ENCODE measurements at places on chromosomes 16 and 17. TPM values are rescaled to one million over a fixed set of nuclear protein-coding genes. Genes with fewer than 3 reads are reported as not detected.

GRCh38 chr16:11319529-11320146, 25.6 kb upstream of the RMI2 start:
- no peak for DNase-seq

GRCh38 chr17:22158364-22158763, 466.0 kb downstream of the KCNJ18 start:
- DNase-seq, result no peak

GRCh38 chr17:65243838-65244625, 106.9 kb downstream of the RGS9 start:
- DNase-seq, result no peak

GRCh38 chr17:64938925-64939474, 19.7 kb upstream of the LRRC37A3 start:
- DNase-seq, result peak; percentile 35

GRCh38 chr17:66647391-66647983, 187.4 kb upstream of the CACNG5 start:
- DNase-seq, result no peak

- no peak for DNase-seq
These were observed 135.2 kb upstream of the ELAC2 start for GRCh38 chr17:13153036-13153435.

DNA sequence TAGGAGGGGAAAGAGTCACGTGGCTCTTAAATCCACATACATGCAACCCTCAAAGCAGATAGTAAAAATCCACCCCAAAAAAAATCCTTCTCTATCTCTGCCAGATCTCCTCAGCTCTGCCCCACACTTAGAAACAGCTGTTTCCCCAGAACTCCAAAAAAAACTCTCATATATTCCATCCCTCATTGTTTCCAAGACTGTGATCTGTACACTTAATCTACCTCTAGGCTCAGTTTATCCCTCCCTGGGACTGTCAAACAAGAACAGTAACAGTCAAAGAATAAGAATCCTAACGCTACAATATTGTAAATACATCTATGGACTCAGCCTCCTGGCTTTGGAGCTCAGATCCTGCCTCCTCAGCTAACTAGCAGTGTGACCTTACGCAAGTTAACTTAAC, 11.6 kb downstream of the CUEDC1 start:
- no peak for DNase-seq

- peak; percentile 90 for DNase-seq
These were observed at the start of gene DNAJA2 for GRCh38 chr16:46973207-46973995. Gene DNAJA2, minus strand, starts transcription at chr16:46973674. Its CDS starts 102 bp downstream, at chr16:46973572.

- no peak for DNase-seq
These were observed 85.9 kb downstream of the SNX29 start for GRCh38 chr16:12062343-12063003.

DNA sequence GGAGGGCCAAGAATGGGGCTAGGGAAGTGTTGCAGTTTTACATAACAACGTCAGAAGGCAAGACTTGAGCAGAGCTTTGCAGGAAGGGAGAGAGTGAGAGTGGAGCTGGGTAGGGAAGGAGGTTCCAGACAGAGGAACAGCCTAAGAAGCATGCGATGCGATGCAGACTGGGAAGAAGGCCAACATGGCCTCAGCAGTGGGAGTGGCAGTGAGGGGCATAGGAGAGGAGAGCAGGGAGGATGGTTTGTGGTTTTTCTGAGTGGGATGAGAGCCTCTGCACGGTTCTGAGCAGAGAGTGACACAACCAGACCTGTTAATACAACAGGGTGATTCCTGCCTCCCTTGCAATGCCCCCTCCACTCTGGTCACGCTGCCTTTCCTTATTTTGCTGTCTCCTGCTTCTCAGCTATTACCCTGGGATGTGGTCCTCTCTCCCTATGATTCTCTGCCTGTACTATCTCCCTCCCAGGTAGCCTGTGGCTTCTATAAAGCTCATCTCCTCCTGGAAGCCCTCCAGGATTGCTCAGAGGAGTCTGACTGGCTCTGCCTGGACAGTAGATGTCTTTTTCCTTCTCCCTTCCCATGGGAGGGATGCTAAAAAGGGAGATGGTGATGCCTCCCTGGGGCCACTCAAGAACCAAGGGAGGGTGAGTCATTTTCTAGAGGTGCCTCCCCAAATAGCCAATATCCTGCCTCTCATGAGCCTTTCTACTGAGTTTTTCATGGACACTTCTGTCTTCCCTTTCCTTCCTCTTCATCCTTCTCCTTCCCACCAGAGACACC, 38.7 kb upstream of the NGFR start:
- DNase-seq, result no peak

DNA sequence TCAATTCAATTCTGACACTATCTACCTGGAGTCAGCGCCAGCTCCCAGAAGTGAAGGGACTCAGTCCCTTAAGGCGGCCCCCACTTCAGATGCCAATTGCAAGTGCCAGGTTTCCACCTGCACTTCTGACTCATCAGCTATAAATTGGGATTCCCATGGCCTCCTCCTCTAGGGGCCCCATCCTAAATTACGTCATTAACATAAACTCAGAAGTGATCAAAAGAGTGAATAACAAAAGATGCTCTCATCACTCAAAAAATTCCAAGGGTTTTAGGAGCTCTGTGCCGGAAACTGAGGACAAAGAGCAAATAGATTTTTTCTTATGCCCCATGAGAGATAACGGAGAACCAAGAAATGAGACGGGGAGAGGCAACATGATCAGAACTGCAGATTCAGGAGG, 148.6 kb upstream of the IRX6 start:
- DNase-seq, result no peak

- no peak for DNase-seq
These were observed 30.4 kb upstream of the SBK1 start for GRCh38 chr16:28261942-28262341.

DNA sequence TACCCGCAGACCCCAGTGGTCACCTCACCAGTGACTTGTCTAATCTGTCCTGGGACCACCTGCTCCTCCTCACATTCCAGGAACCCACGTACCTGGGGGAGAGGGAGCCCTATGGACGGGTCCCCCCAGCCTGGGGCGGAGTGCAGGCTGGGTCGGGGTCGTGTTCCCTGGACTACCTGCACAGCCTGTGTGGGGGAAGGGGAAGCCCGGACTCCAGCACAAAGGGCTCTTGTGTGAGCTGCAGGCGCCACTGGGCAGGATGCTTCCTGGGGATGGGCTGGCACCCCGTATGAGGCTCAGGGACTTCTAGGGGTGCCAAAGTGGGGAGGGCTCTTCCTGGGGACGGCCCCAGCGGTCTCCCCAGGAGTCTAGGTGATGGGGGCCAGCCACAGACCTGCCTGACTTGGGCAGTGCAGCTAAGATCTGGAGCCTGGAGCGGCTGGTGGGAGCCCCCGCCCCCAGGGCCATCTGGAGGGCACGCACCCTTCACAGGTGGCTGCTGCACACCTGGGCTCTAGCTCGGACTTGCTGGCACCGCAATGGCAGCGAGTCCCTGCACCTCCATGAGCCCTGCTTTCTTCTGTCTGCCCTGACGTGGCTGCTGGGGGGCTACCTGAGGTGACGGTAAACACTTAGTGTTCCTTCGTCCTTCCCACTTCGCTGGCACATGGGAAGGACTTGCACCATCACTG, 7.5 kb downstream of the VASN start:
- DNase-seq, result no peak

GRCh38 chr17:71004413-71004812, 835.1 kb downstream of the KCNJ2 start:
- DNase-seq, result no peak

GRCh38 chr16:11738742-11739544, 3.7 kb downstream of the TXNDC11 start:
- no peak for DNase-seq

DNA sequence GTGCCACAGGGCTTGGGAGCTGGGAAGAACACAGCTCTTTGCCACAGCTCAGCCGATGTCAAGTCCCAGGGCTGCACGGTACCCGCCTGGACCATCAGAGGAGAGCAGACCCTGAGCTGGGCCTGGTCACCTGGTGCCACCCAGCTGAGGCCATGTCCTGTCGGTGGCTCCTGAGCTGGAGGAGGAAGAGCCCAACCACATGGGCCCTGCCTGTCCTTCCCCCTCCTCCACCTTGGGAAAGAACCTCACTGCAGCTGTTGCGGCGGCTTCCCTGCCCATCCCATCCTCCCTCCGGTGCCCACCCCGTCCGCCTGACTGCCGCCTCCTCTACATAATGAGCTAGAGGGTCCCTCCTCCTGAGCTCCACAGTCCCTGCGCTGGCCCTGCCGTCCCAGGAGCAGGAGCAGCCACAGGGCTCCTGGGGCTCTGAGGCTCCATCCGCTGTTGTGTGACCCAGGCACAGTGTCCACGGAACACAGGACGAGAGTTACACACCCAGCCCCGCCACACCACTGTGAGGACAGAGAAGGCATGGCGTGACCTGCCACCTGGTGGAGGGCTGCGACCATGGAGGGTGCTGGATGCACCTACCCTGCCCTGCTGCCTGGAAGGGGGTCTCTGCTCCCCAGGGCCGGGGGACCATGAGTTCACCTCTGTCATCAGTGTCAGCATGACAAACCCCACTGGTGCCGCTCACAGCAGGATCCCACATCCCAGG, 21.4 kb upstream of the CHMP6 start:
- DNase-seq, result peak; percentile 33

- DNase-seq, result no peak
These were observed 95.1 kb downstream of the METRNL start for GRCh38 chr17:83174362-83175118.

- DNase-seq, result no peak
These were observed 492.3 kb downstream of the NPIPA7 start for GRCh38 chr16:16871196-16871595.

GRCh38 chr17:35717475-35717874, 14.0 kb upstream of the RASL10B start:
- DNase-seq, result no peak

DNA sequence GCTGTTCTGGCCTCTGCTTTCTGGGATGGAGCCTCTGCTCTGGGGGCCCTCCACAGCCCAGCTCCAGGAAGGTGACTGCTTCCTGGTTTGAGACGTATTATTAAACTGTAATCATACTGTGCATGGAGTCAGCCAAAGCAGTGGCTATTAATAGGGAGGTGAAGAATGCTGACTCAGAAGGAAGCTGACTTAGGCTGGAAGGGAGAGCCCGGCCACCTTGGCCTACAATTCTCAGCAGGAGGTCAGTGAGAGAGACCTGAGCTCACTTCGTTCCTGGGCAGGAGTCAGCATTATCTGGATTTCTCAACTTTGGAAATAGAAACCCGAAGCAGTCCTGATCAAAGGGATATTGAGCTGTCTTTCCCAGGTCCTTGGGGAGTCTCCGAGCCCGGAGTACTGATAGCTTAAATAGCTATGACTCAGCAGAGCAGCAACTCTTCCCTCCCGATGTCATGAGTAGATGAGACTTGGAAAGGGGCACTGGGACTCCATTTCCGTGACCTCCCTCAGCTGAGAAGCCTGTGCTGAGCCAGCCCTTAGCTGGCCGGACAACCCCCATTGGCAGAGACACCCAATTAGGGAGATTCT, 91.8 kb downstream of the YPEL2 start:
- no peak for DNase-seq

GRCh38 chr17:9230346-9230745, 209.0 kb downstream of the NTN1 start:
- DNase-seq, result no peak

GRCh38 chr16:4184038-4184702, 57.7 kb downstream of the SRL start:
- no peak for DNase-seq

DNA sequence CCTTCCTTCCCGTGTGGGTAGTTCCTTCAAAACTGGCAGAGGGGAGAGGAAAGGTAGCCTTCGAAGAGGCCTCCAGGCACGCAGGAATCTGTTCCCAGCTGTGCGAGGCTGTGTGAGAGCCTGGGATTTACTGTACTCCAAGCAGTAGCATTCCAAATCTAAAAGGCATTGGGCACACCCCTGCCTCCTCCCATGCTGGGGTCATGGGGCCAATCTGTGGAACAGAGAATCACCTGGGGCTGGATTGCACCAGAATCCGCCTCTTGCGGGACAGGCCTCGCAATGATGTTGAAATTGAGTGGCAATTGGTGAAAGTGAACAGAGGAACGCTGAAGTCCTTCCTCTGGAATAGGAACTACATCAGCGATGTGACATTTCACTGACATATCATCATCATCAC, 72.5 kb upstream of the IRX3 start:
- no peak for DNase-seq

GRCh38 chr16:54142787-54143186, 143.8 kb downstream of the IRX3 start:
- DNase-seq, result no peak

DNA sequence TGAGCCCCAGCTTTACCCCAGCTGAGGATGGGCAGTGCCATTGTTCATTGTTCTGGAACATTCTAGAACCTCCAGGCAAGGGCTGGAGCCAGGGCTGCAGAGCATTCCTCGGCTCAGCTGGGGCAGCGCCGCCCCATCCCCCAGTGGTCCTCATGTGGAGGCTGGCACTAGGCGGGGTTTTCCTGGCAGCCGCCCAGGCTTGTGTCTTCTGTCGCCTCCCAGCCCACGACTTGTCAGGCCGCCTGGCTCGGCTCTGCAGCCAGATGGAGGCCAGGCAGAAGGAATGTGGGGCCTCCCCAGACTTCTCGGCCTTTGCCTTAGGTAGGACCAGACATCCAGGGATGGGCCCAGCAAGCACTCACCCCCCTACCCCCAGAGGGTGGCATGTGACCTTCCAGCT, at the start of gene TMEM95:
Gene TMEM95 (plus strand): TSS at position 104 of the 400 bp plus-strand sequence. CDS start 49 bp downstream, at position 153.
- DNase-seq, result no peak

GRCh38 chr16:67993207-67994039, 5.9 kb downstream of the DPEP2 start:
- DNase-seq, result peak; percentile 73

DNA sequence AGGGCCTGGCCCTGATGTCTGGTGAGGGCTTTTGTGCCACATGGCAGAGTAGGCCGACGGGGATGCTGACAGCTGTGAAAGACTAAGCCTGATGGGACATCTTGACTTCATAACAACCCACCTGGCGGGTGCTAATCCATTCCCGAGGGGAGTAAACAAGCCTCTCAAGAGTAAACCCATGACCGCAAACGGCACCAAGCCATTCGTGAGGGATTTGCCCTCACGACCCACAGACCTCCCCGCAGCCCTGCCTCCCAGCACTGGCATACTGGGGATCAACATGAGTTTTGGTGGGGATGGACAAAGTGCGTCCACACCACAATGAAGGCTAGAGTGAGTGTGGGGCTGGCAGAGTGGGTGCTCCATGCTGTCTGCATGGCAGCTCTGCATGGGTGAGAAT, 11.7 kb downstream of the RNF213 start:
- DNase-seq, result no peak

C17orf100 gene
- total RNA-seq, result 0.70 TPM

VPS35 gene
- total RNA-seq, result 44.1 TPM

NHERF1 gene
- total RNA-seq, result 68.4 TPM

TMIGD1 gene
- not detected for total RNA-seq

HOXB4 gene
- 0.16 TPM for total RNA-seq

PAQR4 gene
- 0.44 TPM for total RNA-seq

SEC14L5 gene
- total RNA-seq, result not detected

CACNG5 gene
- not detected for total RNA-seq

NSF gene
- 19.1 TPM for total RNA-seq

MEIOB gene
- not detected for total RNA-seq

TRPV3 gene
- total RNA-seq, result 0.56 TPM

FAM117A gene
- 26.5 TPM for total RNA-seq

SLX1A gene
- 18.4 TPM for total RNA-seq

RCVRN gene
- total RNA-seq, result not detected

SEZ6L2 gene
- not detected for total RNA-seq

OR1A1 gene
- total RNA-seq, result not detected

CCDC43 gene
- 25.3 TPM for total RNA-seq

Measured in CD4-positive, alpha-beta T cell (primary cell).